ENCODE measurements at places on chromosomes 2 and 18.

DNA sequence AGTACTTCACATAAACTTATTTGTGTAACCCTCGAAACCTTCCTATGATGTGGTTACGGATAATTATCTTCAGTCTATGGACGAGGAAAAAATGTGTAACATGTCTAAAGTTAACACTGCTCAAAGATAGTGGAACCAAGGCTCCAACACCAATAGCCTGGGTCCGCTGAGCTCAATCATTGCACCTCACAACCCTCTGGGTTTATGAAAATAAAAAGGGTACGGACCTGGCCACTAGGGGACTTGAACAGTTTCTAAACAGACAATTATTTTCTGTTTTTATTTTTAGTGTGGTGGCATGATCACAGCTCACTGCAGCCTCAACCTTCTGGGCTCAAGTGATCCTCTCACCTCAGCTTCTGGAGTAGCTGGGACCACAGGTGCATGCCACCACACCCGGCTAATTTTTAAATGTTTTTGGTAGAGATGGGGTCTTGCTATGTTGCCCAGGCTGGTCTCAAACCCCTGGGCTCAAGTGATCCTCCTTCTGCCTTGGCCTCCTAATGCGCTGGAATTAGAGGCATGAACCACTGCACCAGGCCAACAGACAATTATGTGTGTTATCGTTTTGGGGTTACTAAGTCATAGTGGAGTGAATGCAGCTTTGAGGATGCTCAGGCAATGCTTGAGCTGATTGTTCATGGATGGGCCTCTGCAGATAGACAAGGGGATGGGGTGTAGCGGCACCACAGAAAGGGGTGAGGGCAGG lies 10.1 kb downstream of the CASP8 start:
- no peak for DNase-seq

GRCh38 chr2:240210198-240210965 lies 69.9 kb upstream of the OTOS start:
- DNase-seq = no peak

DNA sequence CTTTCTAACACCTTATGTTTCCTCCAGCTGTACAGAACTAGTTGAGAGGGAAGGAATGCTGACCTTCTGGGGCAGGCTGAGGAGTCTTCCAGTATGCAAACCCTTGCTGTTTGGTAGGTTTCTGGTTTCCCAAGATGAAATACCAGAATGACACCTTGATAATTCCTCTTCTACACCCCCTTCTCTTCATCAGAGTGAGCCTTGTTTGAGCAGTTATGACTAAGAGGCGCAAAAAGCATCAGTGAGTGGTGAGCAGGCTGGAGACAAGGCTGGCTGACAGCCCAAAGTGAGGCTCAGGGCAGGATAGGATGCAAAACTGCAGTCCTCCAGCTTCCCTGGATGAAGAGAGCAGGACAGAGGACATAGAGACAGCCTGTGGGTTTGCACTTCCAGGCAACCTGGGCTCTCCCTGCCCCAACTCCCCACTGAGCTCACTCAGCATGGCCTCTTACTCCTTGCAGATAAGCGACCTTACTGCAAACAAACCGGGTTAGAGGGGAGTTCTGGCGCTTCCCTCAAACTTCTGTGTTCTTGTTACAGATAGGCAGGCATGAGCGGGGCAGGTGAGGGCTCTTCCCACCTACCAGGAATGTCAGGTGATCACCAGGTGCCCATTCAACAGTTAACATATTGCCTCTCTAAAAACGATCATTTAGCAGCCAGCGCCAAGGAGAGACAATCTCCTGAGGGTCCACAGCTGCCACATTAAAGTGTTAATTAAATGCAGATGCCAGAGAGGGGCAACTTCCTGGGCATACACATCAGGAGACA lies 5.4 kb downstream of the MPPE1 start:
- DNase-seq = no peak

GRCh38 chr18:57352761-57353136 lies 392 bp downstream of the ST8SIA3 start:
- DNase-seq = no peak

DNA sequence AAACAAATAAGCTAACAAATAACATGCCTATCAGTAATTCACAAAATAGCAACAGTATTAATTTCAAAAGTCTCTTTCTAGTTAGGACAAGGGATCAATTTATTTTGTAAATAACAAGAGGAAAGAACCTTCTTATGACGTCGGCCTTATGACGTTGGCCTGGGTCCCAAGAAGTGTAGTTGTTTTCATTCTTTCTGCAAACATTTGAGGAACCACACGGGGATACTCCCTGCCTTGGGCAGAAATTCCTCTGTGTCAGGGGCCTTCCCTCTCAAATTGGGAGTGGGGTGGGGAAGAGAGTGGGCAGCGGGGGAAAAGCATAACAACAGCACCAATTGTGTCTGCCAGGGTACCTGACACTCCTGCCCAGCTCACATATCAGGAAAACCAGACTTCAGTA lies 1.3 kb downstream of the CCDC68 start:
- DNase-seq = no peak

- DNase-seq = peak; percentile 63
These were observed 83.7 kb upstream of the GALNT5 start for GRCh38 chr2:157173740-157174184.

- DNase-seq = no peak
These were observed 67.9 kb downstream of the SETBP1 start for GRCh38 chr18:44748582-44748981.

DNA sequence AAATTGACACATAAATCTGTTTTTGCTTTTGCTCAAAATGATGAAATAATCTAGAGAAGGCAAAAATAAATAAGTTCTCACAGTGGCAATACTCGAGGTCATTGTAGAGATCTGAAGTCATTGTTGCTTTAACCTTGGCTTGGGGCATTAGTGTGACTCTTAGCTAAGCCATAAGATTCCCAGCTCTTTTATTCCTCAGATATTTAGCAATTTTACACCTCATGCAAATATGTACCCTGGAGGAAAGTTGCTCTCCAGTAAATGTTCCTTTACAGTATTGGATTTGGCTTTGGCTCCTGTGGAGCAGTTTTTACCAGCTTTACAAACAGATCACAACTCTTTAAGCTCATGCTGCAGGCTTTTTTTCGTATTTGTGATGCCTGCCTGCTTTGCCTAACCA lies 134.2 kb upstream of the NABP1 start:
- no peak for DNase-seq

GRCh38 chr2:157261199-157261782 lies 3.8 kb downstream of the GALNT5 start:
- peak; percentile 81 for DNase-seq

- DNase-seq = no peak
These were observed 209.2 kb upstream of the LRATD1 start for GRCh38 chr2:14423145-14423906.

DNA sequence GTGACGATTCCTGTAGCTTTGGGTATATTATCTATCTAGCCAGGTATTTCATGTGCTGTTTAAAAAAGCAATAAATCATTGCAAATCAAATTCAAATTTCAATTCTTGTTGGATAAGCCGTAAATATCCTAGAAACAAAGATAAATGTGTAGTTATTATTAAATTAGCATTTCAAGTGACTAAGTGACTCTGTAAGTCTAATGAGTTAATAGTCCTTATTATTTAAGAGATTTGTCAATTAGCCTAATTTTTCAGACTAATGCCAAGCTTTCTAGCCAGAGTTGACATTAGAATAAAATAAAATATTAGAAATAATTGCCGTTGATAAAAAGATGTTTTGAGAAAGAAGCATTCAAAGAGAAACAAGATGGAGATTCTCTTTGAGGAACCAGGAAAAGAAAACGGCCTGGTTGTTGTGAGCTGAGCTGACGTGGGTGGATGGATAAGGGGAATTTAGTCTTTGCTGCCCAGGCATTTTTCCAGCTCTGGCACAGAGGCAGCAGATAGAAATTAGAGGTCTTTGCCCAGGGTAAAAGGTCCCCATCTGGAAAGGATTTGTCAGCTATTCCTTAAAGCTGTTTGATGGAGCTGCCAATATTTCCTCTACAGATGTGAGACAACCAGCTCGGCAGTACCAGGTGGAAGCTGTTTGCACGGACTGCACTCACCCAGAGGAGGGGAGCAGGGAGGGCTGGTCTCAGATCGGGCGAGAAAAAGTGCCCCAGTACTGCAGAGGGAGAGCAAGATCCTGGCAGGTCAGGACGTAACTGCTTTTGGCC lies 117.3 kb upstream of the SEC11C start:
- DNase-seq = peak; percentile 91

DNA sequence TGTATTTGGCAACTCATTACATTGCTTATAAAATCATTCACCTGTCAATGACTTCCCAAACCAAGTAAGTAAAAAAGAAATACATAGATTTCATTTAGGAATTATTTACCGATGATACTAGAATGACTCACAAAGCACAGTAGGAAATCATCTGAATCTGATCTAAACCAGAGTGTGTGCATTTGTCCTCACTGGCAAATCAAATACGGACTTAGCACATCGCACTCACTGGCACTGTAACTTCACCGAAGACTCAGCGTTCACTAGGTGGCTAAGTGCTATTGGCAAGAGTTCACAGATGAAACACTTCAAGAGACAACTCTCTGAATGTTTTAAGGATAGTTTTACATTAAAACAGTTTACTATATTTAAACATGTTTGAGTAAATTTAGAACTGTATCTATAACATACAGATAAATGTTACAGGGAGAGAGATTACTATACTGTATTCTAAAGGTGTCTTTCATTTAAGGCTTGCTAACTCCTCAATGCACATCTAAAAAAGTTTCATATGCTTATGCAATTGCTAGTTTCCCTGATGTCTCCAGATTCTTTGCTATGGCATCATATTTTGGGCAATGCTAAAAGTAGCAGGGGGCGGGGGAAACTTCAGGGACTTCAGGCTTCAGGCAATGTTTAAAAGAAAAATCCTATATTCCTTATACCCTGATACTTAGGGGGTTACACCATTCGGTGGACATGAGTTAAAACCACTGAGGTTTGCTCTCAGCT lies 48.8 kb downstream of the STK39 start:
- no peak for DNase-seq

- DNase-seq = no peak
These were observed 183.3 kb upstream of the ETAA1 start for GRCh38 chr2:67213677-67214402.

- DNase-seq = no peak
These were observed 14.1 kb downstream of the MC4R start for GRCh38 chr18:60358516-60358915.
